ENCODE measurements at places on chromosomes 16 and 17.

- DNase-seq = no peak
These were observed 102.6 kb downstream of the WSCD1 start for GRCh38 chr17:6172642-6173330.

- peak; percentile 19 for DNase-seq
These were observed 424.9 kb downstream of the SOX9 start for GRCh38 chr17:72545766-72546165.

GRCh38 chr16:83948914-83949723 lies 3.9 kb upstream of the OSGIN1 start:
- no peak for DNase-seq

- DNase-seq = no peak
These were observed 19.6 kb upstream of the CEP20 start for GRCh38 chr16:15907863-15908478.

DNA sequence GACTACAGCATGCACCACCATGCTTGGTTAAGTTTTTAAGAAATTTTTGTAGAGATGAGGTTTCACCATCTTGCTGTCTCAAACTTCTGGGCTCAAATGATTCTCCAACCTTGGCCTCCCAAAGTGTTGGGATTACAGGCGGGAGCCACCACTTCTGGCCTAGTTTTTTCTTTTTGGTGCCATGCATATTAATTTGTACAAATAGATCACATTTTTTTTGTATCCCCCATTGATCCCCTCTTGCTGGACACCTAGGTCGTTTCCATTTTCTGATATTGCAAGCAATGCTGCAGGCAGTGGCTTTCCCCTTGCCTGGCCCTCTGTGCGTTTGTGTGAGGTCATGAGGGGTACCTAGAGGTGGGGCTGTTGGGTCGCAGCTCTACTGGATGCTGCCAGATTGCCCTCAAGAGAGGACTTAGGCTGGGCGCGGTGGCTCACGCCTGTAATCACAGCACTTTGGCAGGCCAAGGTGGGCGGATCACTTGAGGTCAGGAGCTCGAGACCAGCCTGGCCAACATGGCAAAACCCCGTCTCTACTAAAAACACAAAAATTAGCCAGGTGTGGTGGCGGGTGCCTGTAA lies 23.8 kb downstream of the RAP1GAP2 start:
- DNase-seq = no peak

GRCh38 chr16:34803683-34804416 lies 1344.4 kb downstream of the TP53TG3F start:
- no peak for DNase-seq

- no peak for DNase-seq
These were observed 603.0 kb upstream of the CDH8 start for GRCh38 chr16:62638964-62639870.

GRCh38 chr16:86773354-86773715 lies 195.0 kb downstream of the FOXL1 start:
- DNase-seq = no peak

DNA sequence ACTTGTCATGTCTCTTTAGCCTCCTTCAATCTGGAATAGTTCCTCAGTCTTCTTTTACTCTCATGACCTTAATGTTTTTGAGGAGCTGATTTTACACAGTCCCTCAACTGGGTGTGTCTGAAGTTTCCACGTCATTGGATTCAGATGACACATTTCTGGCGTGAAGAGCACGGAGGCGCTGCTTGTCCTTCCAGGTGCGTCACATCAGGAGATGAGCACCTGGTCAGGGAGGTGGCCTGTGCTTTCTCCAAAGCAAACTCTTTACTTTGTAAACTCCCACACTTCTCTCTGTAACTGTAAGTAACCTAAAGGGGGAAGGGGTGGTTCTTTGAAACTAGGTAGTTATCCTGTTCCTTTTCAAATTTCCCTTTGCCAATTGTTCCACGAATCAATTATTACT lies 52.5 kb upstream of the MNT start:
- no peak for DNase-seq

DNA sequence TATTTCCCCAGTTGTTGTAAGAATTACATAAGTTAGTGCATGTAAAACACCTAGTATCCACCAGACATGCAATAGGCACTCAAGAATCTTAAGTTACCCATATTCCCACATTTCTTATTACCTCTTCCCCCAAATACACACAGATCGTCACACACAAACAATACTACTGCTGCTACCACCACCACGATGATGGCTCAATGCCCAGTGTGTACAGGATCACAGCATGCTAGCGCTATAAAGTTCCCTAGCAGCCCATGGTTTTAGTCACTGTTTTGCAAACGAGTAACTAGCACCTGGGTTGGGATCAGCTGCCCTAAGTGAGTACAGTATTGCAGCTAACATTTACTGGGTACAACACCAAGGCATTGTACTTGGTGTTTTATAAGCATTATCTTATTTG lies 411.7 kb downstream of the UTP18 start:
- DNase-seq = no peak

- DNase-seq = no peak
These were observed 126.0 kb upstream of the GOT2 start for GRCh38 chr16:58859958-58860669.

GRCh38 chr16:69309316-69309715 lies 1.8 kb upstream of the VPS4A start:
- no peak for DNase-seq

DNA sequence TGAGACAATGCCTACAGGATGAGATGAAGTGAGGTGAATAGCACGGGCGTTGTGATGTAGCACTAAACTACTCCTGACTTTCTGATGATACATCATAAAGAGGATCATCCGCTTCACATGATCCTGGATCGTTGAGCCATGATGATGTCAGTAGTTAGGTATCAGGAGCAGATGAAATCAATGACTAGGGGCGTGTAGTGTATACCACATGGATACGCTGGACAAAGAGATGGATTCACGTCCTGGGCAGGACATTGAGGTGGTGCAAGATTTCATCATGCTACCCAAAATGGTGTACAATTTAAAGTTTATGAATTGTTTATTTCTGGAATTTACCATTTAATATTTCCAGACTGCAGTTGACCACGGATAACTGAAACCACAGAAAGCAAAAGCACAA lies 156.6 kb downstream of the ANKFN1 start:
- no peak for DNase-seq

- DNase-seq = no peak
These were observed 2.7 kb upstream of the ETV4 start for GRCh38 chr17:43548689-43549379.

- peak; percentile 89 for DNase-seq
These were observed at the start of gene SEZ6L2 for GRCh38 chr16:29899516-29900101. Gene SEZ6L2, minus strand, starts transcription at chr16:29899550. Its CDS starts 531 bp downstream, at chr16:29899019.

DNA sequence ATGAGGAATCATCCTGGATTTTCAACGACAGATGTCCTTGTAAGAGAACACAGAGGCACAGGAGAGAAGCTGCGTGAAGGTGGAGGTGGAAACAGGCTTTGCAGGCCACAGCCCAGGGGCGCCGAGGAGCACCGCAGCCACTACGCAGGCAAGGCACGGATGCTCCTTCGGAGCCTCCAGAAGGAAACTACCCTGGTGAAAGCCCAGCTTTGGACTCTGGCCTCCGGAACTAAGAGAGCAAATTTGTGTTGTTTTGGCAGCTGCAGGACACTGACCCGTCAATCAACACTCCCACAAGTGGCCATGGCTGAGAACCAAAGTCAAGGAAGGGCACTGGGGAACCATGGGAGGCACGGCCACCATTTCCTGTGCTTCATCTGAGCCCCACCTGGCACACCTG lies 3.4 kb downstream of the ARL16 start:
- DNase-seq = no peak

GRCh38 chr17:58569196-58569595 lies 54.8 kb upstream of the MTMR4 start:
- no peak for DNase-seq

DNA sequence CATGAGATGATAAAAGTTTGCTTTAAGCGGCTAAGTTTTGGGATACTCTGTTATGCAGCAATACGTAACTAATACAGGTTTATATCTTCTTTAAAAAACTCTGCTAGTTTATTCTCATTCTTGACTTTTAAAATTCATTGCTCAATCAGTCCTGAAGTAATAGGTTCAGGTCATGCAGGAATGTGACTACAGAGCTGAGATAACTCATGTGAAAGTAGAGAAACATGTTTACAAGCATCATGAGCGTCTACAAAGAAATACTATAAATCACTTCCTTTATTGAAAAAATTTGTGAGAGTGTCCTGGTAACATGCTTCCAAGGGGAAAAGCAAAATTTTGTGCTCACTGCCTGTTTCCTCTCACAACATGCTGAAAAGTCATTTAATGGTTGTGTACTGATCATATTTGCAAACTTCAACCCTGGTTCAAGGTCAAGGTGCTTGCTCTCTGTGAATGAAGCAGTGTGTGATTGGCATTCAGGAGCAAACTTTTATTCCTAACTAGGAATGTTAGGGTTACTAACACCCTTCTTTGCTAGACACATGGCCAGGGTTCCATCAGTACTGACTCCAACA lies 12.5 kb upstream of the TMIGD1 start:
- no peak for DNase-seq

GRCh38 chr16:65845466-65846209 lies 520.9 kb upstream of the CDH5 start:
- no peak for DNase-seq

DNA sequence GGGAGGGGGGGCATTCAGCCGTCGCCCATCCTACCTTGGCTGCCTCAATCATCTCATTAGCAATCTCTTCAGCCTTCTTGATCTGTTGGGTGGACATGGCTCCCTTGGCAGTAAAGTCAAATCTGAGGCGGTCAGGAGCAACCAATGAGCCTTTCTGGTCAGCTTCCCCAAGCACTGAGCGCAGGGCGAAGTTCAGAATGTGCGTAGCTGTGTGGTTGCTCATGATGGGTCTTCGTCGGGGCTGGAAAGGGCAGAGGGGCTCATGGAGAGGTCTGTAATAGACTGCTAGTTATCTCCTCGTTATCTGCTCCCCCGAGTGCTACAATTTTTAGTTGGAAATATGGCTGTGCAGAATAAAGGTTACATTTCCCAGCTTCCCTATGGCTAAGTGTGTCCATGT lies 7.2 kb upstream of the EXOSC6 start:
- DNase-seq = no peak

DNA sequence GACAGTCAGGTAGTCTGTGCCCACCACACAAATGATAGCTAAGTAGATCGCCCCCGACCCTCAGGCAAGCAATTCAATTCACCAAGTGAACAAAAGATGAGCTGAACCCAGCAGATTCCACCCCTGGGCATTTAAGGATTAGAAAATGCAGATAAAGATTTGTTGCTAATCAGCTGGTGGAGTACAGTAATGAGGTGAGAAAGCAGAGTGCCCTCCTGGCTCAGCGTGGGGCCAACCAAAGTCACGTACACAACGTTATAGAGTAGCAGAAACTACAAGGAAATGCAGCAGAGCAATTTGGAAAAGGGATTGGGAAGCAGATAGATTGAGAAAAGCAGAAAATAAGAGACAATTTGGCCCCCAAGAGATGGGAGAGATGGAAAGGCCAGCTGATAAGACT lies 91.2 kb downstream of the SOX9 start:
- DNase-seq = no peak

DNA sequence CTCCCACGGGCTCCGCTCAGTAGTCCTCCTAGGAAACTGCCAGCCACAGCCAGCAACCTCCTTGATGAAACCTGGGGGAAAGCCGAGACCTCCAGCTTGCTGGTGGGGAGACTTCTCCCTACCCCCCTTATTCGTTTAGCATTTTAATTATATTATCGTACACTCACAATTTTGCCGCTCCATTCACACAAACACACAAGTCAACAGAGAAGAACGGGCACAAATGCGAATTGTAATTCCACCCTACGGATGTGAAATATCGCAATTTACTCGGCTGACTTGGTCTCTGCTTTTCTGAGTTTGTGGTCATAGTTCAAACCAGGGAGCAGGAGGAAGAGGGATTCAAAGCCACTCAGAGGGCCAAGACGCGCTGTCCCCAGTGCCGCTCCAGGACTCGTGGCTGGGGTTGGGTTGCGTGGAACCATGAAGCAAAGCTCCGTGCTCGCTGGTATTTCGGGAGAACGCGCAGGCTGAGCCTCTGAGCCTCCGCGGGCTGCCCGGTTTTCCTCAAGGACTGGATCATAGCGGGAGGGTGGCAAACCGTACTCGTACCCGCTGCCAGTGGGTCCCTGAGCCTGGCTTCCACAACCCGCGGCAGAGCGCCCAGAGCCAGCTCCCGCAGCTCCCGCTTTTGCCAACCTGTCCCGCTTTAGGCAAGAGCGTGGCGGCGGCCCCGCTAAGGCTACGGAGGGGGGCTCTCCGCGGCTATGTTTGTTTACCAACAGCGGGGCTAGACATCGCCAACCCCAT lies 2.0 kb downstream of the LHX1 start:
- DNase-seq = no peak

- DNase-seq = no peak
These were observed 43.4 kb downstream of the ZNF276 start for GRCh38 chr16:89764711-89765201.

GRCh38 chr16:47475786-47476185 lies 14.7 kb downstream of the PHKB start:
- DNase-seq = peak; percentile 4

All from foreskin fibroblast (primary cell).